Right cardiac atrium (tissue), 5 donors: ENCODE measurements at places on chromosomes 1 and 21. TPM values are rescaled to one million over a fixed set of nuclear protein-coding genes. Genes with fewer than 3 reads are reported as not detected.

The PLCH2 gene
- 0.08 TPM for total RNA-seq

The SPRR5 gene
- not detected for total RNA-seq

The RNU1-1 gene
- 6,377 TPM for total RNA-seq

The CXADR gene
- total RNA-seq, result 13.8 TPM

The SARS1 gene
- 123 TPM for total RNA-seq

The SLC6A17 gene
- 0.06 TPM for total RNA-seq

The RXFP4 gene
- total RNA-seq, result not detected

- DNase-seq, result no peak
Measured at GRCh38 chr1:97562081-97562480, 358.8 kb downstream of the DPYD start.

GRCh38 chr1:61839679-61840078 lies 97.4 kb downstream of the PATJ start:
- DNase-seq, result no peak

GRCh38 chr21:29989634-29990234 lies 49.9 kb upstream of the GRIK1 start:
- DNase-seq, result no peak

DNA sequence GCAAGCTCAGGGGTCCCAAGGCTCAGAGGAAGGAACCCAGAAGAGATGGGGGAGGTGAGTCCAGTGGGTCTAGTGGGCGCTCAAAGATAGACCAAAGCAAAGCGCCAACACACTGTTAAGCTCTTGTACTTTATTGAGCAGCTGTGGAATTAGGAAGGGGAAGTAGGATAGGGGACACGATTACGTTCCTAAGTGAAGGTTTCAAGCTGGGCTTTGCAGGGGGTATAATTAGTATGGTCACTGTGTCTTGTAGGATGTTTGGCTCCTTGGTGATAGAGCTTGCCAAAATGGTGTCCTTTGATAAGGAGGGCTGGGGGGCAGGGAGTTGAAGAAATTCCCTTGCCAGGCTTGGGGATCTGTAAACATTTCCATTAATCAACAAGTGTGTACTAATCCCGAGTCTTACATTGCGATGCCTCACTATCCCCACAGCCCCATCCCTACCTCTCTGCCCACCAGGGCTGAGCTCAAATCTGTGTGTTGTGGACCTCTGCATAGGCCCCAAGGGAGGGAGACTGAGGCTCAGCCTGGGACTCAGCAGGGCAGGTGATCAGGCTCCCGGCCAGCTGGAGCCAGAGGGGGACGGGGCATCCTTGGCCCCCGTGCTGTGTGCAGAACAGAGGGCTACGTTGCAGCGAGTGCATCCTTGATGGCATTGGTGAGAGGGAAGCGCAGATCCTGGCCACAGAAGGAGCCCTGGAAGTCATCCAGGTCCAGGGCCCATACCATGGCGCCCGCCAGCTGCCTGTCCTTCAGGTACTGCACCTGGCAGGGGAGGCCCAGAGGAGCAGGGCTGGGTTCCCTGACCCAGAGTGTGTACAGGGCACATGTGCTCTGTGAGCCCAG lies 3.4 kb upstream of the MYBPH start:
- DNase-seq, result no peak

DNA sequence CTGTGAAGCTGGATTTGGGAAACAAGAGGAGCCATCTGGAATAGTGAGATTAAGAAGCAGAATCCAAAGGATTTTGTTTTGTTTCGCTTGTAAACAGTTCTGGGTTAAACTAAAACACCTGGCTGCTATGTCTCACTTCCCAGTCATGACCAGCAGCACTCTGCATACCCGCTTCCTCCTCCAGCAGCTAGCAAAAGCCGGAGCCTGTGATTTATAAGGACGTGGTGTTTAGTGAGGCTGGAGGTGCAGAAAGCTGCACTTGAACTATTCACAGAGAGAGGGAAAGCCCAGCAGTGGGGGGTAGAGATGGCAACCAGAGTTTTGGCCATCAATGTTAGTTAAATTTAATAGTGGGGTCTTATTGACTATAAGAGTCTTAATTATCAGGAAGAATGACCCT lies 240.2 kb downstream of the AJAP1 start:
- no peak for DNase-seq

DNA sequence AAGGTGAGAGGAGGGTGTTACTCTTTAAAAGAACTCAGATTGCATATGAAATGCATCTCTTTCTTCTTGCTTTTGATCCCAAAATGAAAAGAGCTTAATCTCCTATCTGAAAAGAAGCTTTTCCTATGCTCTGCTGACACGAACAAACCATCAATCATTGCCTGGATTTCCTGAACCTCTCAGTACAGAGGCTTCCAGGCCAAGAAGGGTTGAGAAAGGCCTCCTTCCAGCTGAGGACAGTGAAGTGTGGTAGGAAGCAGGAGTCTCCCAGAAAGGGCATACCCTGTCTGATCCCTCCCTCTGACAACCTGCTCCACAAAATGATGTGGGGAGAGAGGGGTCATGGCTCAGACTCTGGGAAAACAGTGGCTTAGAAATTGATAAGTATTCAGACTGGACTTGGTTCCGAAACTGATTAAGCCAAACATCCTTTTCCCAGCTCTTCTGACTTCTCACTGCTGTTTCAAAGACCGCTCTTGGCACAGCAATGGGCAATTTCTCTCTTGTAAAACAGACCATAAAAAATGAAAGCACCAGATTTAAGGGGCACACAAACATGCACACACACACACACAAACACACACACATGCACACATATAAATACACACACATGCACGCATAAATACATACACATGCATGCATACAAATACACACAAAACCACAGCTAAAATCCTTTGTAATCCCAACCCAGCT lies 310.3 kb downstream of the SIPA1L2 start:
- no peak for DNase-seq

GRCh38 chr1:169005776-169006175 lies 100.7 kb upstream of the ATP1B1 start:
- DNase-seq, result no peak

DNA sequence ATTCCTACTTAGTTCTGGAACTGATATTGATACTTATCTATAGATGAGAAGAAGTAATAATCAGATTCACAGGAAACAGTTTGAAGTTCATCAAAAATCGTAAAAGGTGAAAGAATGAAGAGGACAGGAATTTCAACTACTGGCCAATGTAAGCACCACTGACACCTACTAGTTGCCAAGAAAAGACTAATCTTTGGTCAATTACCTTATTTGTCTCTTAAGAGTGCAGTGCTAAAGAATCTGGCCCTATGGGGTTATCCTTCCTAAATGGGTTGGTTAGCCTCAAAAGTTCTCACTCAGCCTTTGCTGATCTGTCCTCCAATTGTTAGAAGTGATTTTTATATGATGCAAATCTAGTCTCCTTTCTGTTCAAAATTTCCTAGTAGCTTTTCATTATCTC lies 29.5 kb downstream of the ADSS2 start:
- no peak for DNase-seq

- DNase-seq, result no peak
Measured at GRCh38 chr1:220770245-220770913, 16.3 kb upstream of the MTARC1 start.

- DNase-seq, result no peak
Measured at GRCh38 chr1:174465855-174466254, 18.1 kb downstream of the GPR52 start.

GRCh38 chr21:45750936-45751335 lies 107.4 kb downstream of the PCBP3 start:
- no peak for DNase-seq

DNA sequence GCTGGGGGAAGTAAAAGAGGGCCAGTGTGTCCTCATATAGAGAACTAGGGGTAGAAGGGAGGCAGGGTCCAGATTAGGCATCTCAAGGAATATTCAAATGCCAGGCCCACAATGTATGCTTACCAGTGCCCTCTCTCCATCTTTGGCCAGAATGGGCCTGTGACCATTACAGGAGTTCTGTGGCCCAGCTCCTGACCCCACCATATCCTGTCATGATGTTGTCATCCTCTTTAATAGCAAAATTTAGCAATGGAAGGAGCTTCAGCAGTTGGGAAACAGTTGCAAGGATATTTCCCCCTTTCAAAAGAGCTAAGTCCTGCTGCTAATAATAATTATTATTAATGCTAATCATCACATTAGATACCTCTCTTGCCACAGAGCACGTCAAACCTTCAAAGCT lies 49.3 kb upstream of the JUN start:
- DNase-seq, result no peak

DNA sequence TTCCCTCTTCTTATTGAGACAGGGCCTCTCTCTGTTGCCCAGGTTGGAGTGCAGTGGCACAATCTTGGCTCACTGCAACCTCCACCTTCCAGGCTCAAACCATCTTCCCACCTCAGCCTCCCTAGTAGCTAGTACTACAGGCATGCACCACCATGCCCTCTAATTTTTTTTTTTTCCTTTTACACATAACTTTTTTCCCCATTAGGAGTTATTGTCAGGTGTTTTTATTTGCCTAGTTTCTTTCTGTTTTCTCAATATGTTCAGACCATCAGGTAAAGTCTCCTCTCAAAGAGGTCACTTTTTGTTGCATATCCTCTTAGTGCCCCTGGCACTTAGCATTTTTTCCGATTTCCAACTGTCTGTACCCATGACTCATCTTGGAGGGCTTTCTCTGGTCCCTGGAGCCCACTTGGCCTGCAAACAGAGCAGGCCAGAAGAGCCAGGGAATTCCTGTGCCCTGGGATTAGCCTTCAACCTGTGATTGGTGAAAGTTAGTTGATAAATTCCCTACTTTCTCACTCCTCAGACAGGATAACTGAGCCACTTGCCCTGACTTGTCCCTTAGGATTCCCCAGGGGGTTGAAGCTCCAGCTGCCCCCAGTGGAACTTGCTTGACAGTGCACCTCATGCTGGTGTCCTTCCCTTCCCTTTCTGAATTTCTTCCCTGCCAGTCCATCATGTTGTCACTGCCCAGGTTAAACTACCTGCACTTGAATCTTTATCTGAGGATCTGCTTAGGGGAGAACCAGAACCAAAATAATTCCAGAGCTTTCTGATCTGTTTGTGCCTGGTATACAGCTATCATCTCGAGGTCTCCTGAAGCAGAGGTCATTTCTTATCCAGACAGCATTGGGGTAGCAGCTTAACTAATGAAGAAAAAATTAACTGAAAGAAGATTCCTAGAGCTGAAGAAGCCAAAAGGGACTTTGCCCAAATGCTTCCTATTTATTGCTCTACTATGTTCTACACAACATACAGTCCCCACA lies 2.4 kb downstream of the NTPCR start:
- no peak for DNase-seq

DNA sequence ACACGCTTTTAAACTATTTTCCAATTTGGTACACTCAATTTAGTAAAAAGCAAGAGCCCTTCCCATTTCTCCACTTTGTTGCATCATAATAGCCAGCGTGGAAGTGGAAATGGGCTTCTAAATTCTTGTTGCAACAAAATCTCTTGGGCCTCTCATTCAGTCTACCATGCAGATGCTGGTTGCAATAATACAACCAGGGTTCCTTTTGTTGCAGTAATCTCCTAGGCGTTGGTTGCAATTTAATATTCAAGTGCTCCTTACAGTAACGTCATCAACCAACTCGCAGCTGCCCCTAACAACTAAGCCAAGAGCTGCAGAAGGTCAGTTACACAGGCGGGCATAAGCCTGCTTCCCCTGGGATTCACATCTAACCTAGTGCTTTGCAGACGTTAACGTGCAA lies 2.7 kb upstream of the HDGF start:
- no peak for DNase-seq

- DNase-seq, result no peak
Measured at GRCh38 chr1:37605806-37606474, 10.2 kb upstream of the GNL2 start.

DNA sequence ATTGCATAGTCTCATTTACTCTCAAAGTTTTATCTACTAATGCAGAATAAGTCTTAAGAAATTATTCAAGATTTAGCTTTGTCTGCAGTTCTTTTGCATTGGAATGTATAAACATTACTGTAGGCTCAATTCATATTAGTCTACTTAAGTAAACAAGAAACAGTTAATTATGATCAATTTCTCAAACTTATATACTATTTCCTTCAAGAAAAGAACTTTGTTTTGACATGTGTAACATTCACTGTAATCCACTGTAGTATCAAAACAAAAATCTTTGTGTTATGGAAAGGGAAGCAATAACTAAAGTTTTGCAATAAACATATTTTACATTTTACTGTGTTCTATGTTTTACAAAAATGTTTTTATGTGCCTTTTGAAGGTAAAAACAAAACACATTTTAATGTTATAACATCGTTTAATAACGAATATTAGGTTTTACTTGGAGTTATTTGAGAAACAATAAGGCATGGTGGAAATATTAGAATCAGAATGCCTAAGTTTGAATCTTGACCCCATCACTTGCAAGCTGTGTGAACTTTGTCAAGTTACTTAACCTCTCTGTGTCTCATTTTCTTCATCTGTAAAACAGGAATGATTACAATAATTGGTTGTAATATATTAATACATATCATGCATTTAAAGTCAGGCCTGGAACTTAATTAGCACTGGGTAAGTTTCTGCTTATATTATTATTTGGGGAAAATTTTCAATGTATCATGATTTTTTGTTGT lies 77.0 kb upstream of the DPH5 start:
- DNase-seq, result no peak

GRCh38 chr1:110544753-110545152 lies 25.8 kb upstream of the KCNA10 start:
- DNase-seq, result no peak

DNA sequence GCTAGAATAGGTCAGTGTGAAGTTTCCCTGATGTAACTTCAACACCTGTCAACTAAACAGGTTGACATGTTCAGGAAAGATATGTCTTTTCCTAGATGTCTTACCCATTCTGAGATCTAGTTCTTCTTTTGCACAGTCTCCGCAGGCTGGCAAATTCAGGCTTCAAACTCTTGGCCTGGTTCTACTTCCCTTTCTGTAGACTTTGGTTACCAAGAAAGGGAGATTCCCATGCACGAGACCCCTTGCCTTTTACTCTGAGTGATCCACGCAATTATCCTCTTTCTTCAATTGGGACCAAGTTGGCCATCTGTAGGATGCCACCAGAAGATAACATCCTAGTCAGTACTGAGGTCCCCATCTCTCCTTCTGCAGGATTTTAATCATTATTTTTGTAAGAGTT lies 2.0 kb downstream of the CFAP45 start:
- no peak for DNase-seq

DNA sequence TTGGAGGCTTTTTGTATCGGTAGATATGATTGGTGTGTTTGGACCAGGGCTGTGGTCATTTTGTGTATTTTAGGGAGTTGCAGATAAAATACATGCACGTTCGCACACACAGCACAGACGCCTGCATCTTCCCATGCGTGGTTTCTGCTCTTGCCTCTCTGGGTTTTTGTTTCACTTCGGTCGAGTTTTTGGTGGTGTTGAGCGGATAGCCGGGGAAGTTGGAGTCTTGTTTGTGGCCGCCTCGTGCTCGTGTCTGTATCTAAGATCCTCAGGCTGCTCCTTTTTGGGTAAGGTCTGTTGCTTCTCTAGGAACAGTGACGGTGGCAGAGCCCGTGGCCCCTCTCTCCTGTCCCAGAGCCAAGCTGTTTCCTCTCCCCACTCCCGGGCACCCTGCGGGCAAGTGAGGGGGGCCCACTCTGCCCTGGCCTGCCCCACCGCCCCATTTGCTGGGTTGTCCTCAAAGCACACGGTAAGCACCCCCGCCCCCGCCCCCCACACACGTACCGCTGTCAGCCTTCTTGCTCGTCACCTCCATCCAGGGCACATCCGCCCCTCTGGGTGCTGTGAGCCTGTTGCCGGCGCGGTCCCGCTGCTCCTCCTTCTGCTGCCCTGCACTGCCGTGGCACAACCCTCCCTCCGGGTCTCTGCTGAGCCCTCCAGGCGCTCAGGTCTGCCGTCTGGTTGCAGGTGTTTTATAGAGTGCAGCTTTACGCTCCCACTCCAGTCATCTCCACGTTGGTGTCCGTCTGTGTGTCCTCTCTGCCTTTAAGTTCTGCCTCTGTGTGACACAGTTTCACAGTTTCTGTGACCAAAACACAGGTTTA lies 51.9 kb downstream of the AGPAT3 start:
- peak; percentile 65 for DNase-seq
